Stimulated activated CD4-positive, alpha-beta T cell treated with anti-CD3 and anti-CD28 coated beads, TNF-alpha, amount 100 ng/mL, for 1 hour (primary cell): ENCODE measurements at places on chromosomes 12 and 14.

DNA sequence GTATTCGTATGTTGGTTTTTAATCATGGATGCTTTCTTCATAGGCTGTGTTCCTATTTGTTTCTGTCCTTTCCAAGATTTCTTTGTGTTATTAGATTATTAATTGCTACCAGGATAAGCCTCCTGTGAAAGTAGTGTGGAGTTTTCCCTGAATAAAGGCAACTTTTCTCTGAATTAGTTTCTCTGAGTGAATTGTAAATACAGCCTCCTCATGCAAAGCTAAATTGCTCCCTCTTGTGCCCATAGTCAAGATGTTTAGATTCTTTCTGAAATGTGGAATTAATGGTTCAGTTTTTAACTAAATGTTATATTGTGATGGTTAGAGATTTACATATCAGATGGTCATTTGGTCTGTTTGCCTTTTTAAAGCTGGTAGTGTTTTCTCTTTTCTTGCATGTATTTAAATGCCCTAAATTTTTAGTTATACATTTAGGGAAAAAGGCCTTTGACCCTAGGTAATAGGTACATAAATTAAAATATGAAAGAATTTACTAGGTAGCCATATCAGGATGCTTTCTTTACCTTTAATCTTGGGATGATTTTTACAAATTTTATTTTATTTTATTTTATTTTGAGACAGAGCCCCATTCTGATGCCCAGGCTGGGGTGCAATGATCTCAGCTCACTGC lies 8.9 kb downstream of the APAF1 start:
- no peak for DNase-seq

DNA sequence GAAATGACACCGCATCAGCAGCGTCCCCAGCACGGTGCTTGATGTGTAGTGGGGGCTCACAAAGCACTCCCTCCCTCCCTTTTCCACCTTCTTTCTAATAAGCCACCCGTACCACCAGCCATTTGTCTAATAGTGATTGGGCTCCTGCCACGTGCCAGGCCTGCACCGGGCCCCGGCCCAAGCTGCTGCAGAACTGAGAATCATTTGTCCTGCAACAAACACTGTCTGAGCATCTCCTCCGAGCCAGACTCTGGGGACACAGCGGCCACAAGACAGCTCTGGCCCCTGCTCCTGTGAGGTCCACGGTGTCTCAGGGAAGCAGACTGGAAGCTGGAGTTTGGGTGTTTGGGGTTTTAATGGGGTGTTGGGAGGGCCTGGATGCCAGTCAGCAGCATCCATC lies 43.9 kb downstream of the MVK start:
- no peak for DNase-seq

DNA sequence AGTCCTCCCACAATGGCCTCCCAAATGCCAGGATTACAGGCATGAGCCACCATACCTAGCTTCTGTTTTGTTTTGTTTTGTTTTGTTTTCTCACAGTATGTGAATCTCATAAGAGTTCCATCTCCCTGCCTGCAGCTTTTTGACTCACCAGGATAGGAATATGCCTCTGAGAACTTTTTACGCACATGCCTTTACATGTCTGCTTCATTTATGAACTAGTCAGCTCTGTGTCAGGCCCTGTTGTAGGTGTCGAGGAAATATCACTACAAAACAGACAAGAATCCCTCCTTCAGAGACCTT lies 89.0 kb downstream of the BORCS5 start:
- no peak for DNase-seq

- no peak for DNase-seq
Observed at GRCh38 chr12:116515684-116516083, 43.5 kb upstream of the MAP1LC3B2 start.

GRCh38 chr12:77122236-77122635 lies 56.9 kb upstream of the E2F7 start:
- no peak for DNase-seq

GRCh38 chr12:74890237-74890599 lies 319.4 kb downstream of the KCNC2 start:
- DNase-seq = no peak

DNA sequence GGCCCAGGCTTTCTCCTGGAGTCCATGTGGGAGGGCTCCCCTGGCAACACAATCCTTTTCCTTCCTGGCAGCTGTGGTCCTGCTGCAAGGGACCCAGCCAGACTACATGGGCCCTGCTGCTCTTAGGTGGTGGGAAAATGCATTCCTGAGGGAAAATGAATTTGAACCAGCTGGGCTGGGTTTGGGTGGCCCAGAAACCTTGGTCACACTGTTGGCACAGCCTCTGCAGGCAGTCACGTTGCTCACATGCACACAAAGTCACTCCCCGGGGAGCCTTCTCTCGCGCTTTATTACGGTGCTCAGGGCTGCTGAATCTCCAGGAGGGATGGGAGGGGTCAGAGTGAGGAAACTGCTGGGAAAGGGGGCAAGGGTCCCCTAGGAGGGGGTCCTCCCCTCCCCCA lies 17.2 kb downstream of the PLEKHG3 start:
- DNase-seq = no peak

DNA sequence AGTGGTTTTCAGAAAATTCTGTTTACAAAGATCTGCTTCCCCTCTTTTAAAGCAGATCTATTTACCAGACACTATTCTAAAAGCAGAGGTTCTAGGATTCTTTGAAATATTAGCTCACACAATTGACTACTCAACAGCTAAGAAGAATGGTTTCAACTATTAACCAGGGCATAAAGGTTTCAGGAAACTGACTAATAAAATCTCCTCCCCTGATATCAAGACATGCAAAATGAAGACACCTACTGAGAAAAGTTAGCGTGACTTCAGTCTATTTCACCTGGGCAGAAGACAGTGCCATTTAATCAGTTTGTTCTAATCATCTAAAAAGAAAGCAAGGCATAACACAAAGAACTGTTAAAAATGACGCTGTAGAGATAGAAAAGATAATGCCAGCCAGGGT lies 22.2 kb downstream of the DAD1 start:
- DNase-seq = no peak

DNA sequence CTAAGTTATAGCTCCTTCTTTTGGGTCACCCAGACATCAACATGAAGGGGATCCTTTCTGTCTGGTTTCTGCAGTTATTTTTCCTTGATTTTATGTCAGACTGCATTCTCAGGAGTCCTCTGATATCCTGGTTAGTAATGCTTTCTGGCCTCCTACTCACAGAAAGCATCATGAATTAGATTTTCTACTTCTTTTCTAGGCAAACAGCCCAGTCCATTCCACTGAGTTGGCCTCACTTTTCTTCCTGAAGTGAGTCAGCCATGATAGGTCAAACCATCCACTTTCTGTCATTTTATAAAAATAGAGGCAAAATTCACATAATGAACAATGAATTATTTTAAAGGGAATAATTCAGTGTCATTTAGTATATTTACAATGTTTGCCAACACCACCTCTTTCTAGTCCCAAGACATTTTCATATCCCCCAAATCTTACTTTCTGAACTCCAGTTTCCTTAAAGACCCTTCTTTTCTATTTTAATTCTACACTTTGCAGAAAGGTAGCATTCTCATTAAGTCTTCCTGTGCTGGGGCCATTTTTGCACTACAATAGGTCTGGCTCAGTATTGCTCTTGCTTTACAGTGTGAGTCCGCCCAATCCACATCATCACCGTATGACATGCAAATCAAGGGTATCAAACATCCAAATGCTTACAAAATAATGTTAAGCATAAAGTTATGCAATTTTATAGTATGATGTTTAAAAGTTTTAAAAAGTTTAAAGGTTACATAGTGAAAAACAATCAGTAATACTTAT lies 95.1 kb downstream of the UNC79 start:
- DNase-seq = no peak

GRCh38 chr12:118061011-118061872 lies at the start of gene WSB2:
Gene WSB2, minus strand, starts transcription at chr12:118061179. Its CDS starts 131 bp downstream, at chr12:118061048.
- DNase-seq = peak; percentile 8

DNA sequence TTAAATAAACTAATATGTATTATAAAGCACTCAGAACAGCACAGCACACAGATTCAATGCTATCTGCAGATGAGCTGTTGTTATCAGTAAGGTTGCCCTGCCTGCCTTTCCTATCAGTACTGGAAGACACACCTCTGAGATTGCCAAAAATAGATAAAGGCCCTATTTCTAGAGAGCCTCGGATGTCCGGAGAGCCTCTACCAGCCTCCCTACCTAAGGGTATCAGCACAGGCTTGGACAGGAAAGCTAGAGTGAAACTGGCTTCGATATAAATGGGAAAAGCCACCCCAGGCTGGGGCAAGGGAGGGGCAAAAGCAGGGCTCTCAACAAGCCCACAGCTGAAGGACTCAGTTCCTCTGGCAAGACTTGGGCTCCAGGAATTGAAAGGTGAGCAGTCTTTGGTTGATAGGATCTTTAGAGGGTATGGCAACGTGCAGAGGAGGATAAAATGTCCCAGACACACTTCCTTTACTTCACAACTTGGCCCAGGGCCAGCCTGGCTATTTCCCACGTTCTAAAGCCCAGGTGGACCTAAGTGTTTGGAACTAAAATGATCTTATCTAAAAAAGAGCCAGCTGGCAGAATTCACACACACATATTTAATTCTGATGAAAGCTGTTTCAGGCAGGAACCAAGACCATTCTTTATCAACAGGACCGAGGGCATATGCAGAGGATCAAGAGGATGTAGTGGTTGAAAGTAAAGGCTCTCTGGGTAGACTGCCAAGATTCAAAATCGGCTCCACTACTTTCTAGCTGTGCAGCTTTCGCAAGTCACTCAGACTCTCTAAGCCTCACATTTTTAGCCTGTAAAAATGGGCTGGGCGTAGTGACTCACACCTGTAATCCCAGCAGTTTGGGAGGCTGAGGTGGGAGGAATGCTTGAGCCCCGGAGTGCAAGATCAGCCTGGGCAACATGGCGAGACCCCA lies 37.8 kb upstream of the ITPR2 start:
- no peak for DNase-seq

- DNase-seq = no peak
Observed at GRCh38 chr14:54691525-54692283, 124.8 kb downstream of the SAMD4A start.

GRCh38 chr14:96888593-96888992 lies 91.4 kb downstream of the VRK1 start:
- DNase-seq = no peak

DNA sequence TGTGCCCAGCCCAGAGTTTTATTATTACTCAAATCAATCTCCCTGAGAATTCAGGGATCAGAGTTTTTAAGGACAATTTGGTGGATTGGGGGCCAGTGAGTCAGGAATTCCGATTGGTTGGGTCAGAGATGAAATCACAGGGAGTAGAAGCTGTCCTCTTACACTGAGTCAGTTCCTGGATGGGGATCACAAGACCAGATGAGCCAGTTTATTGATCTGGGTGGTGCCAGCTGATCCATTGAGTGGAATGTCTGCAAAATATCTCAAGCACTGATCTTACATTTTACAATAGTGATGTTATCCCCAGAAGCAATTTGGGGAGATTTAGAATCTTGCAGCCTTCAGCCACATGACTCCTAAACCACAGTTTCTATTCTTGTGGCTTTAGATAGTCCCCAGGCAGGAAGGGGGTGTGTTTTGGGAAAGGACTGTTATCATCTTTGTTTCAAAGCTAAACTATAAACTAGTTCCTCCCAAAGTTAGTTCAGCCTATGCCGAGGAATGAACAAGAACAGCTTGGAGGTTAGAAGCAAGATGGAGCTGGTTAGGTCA lies 89.1 kb upstream of the CNOT2 start:
- no peak for DNase-seq

- DNase-seq = no peak
Observed at GRCh38 chr12:105570944-105571343, 240.5 kb downstream of the C12orf75 start.

- DNase-seq = no peak
Observed at GRCh38 chr12:26471560-26471959, 276.2 kb downstream of the SSPN start.

DNA sequence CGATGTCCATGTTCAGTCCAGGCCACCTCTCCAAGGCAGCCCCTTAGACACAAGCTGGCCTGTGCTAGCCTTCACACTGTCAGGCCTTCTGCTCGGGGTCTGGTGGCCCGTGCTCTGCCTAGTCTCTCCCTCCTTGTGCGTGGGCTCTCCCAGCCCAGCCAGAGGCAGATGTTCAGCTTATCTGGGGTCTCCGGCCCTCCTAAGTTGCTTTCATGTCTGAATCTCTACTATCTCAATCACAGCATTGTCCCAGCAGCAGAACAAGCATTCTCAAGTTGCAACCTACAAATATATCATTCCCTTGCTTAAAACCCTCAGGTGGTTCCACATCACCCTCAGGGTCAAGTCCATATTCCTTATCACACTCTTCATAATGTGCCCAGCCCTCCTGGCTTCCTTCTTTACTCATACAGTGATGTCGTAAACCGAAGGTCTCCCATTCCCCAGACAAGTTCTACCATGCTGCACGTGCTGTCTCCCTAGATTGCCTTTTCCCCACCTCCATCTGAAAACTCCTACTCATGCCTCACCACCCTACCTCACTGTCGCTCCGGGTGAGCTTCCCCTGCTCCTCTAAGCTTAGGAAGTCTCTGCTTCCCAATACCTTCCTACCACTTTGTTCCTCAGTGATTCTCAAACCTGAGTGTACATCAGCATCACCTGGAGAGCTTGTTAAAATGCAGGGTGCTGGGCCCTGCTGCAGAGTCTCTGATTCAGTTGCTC lies 1.5 kb downstream of the KRT73 start:
- DNase-seq = no peak

DNA sequence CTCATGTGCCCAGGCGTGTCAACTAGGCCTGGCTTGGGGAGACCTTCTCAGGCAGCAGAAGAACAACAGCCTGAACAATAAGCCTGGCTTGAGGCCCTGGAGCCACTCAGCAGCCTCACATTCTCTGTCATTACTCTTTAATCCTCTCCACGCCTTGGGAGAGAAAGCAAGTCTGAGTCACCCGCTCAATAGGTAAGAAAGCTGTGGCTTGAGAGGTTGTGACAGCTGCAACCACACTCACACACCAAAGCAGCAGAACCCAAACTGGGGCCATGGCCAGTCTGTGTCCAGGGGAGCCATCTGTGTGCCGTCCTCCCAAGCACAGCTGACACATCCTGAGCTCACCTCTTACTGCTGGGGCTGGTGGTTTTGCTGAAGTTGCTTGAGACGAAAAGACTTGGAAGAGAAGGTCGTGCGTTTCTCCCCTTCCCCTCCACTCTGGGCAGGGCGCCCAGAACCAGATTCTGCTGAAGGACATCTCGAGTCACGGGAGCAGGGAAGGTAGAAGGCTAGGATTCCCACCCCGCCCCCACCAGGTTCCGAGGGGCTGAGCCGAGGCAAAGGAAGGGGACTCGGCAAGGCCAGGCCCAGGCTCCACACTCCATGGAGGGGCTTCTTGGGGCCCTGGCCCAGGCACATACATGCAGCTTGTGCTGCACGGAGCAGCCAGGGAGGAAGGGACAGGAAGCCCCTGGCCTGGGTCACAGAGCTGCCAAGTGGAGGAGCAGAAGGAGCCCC lies 5.5 kb downstream of the TMEM63C start:
- no peak for DNase-seq

- DNase-seq = no peak
Observed at GRCh38 chr14:29548948-29549370, 378.7 kb downstream of the PRKD1 start.

GRCh38 chr12:113070117-113070906 lies 13.8 kb downstream of the DTX1 start:
- DNase-seq = no peak

GRCh38 chr12:49646331-49646830 lies 23.0 kb downstream of the PRPF40B start:
- DNase-seq = no peak

GRCh38 chr12:87254381-87255030 lies 774.7 kb downstream of the C12orf50 start:
- DNase-seq = no peak
